ENCODE measurements at places on chromosomes 5 and 9.

DNA sequence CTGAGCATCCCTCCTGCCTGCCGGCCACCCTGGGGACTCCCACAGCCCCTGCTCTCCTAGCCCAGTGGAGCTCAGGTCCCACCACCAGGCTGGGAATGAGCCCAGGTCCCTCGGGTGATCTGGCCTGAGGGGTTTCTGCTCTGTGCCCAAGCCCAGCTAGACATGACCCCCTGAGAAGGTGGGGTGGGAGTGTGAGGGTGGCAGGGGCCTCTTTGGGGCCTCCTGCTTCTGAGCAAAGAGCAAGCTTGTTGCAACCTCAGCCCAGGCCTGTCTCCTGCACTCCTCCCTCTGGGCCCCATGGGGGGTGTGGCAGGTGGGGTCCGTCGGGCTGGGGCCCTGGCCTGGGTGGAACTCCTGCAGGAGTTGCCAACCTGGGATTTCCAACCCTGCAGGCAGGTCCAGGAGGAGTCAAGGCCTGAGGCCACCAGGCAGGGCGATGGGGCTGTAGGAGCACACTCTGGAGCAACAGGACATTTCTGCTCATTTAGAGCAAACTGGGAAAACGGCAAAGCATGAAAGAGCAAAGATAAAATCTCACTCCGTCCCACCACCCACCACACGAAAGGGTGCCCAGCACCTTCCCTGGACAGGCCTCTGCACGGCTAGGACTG lies 11.4 kb upstream of the NRARP start:
- no peak for DNase-seq

DNA sequence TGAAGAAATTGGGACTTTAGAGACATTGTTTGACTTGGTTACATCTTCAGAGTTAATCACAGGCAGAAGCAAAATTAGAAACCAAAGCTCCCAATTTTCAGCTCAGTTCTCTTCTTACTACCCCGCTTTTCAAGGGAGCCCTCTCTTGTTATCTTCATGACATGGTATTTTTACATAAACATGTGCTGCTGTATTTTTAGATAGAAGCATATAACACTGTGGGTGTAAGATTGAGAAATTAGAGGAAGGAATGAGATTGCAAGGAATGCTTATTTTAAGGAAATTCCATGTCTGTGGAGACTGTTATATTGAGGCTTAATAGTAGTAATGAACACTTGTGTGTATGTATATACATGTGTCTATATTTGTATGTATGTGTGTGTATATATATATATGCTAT lies 401.6 kb downstream of the TMEM232 start:
- no peak for DNase-seq

- DNase-seq = no peak
Measured at GRCh38 chr9:36781533-36781932, 208.8 kb downstream of the MELK start.

DNA sequence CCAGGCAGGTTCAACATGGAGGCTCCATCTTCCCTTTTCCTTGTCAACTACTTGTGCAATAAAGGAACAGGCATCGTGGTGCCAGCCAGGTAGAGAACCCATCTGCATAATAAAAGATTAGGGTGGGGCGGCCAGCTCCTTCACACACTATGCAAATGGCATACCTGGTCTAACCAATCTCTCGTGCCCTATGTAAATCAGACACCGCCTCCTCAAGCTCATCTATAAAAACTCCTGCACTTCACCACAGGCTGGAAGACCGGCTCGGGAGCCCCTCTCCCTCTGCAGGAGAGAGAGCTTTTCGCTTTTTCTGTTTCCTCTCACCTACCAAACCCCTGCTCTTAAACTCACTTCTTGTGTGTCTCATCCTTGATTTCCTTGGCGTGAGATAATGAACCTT lies 244.3 kb upstream of the PUM3 start:
- DNase-seq = no peak

GRCh38 chr5:155282503-155283107 lies 269.1 kb downstream of the KIF4B start:
- DNase-seq = no peak

DNA sequence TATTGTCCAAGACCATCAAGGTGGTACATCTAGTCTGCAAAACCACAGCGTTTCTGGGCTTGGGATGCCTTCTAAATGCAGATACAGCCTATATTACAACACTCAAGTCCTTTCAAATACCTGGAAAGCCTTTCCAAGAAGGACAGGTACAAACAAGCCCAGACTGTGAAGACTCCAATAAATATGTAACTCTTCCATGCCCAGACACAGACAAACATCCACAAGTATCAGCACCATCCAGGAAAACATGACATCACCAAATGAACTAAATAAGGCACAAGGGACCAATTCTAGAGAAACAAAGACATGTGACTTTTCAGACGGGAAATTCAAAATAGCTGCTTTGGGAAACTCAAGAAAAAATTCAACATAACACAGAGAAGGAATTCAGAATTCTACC lies 152.7 kb upstream of the POC5 start:
- DNase-seq = no peak

- DNase-seq = no peak
Measured at GRCh38 chr9:72165821-72166547, 16.7 kb downstream of the GDA start.

GRCh38 chr9:134829356-134829937 lies 51.2 kb upstream of the FCN2 start:
- no peak for DNase-seq

GRCh38 chr9:127349483-127350113 lies 47.4 kb upstream of the SLC2A8 start:
- no peak for DNase-seq

GRCh38 chr9:134225186-134225585 lies 60.8 kb upstream of the RNU6ATAC start:
- no peak for DNase-seq

GRCh38 chr9:133591985-133592384 lies 17.2 kb downstream of the FAM163B start:
- no peak for DNase-seq

Data from germinal center (tissue), 1 donor.